ENCODE measurements at places on chromosomes 13 and 19.

GRCh38 chr19:6516659-6517291 lies 14.1 kb upstream of the TNFSF9 start:
- DNase-seq = peak; percentile 87

- DNase-seq = no peak
Measured at GRCh38 chr19:9043524-9043923, 33.3 kb upstream of the MUC16 start.

GRCh38 chr13:21364357-21364756 lies 94.7 kb downstream of the ZDHHC20 start:
- no peak for DNase-seq

DNA sequence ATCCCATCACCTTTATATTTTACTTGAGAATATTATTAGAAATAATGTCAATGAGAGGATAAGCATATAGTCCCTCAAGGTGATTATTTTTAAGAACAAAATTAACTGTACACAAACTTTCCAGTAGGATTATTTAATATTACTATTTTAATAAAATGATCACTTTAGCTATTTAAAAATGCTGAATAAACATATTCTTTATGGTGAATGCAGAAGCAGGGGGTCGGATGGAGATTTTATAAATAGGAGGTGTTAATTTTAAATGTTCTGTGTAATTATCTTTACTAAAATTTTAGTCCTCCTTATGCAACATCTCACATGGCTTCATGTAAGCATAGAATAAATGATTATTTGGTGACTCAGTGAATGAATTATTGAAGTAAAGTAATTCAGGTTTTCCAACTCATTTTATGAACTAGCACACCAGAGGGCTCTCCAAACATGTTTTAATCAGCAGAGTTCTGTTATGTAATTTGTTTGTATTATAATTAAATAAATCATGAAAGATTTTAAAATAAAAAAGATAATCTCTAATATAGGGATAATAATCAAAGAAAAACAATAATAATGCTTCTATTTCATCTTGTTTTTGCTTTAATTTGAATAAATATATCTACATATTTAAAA lies 1635.2 kb downstream of the EFNB2 start:
- no peak for DNase-seq

DNA sequence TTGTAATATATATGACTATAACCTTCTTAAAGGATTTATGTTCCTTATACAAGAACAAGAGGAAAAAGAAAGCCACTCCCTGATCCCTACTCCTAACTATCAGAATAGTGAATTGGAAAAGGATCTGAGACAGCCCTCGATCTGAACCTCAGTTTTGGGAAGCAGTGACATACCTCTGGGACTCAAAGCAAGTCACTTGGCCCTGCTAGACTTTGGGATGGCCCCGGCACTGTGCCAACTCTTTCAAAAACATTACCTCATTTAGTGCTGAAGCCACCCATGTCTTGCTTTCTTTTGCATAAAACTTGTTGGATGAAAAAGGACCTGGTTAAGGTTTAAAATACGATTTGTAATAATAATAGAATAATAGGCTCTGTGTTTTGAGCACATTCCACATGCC lies 447.3 kb downstream of the FGF9 start:
- no peak for DNase-seq

- DNase-seq = no peak
Measured at GRCh38 chr13:85013006-85013405, 786.2 kb downstream of the SLITRK6 start.

DNA sequence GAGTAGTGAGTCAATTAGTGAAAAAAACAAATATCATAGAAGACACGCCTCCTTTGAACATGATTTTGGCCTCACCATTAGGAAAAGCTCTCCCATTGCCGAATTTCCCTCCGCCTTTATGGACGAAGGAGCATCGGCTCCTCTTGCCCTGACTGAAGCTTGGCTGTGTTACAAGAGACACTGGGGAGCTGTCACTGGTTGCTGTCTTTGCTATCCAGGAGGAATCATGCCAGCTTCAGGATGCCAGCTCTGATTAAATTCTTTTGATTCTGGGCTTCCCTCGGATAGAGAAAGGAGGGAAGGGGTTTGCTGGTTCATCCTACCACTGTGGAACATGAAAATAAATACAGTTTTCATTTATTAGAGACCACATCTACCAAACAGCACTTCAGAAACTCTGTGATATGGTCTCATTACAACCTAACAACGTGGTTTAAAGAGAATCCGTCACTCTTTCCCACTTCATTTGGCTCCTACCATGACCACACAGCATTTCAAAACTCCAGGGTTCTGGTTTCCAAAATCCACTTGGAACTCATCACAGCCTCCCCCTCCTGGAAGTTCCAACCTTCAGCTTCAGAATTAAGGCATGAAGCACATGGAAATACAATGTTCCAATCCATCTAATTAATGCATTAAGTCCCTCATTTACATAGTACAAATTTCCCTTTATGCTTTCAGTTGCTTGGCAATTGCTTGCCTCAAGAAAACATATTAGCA lies 446.0 kb downstream of the EFNB2 start:
- DNase-seq = no peak

- DNase-seq = peak; percentile 81
Measured at GRCh38 chr19:17311455-17312188, 2.3 kb downstream of the DDA1 start.

DNA sequence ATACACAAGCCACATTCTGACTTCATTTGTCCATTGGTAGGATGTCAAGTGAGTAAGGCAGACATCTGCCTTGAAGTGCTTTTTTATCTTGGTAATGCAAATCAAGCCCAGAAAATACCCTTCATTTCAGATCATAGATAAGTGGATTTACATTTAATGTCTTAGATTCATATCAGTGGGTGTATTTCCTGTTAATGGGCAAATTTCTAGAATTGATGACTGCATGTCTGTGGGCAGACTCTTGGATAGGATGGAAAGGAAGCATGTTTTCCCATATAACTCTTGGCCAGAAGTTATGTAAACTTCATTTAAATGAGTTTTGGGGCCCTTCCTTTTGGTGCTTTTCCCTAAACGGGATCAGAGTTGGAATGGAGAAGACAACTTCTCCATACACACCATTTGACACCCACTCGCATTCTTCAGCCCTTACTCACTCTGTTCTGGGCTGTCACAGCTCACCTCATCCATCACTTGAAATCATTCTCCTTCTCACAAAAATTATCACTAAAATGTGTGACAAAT lies 154.6 kb downstream of the FLT1 start:
- no peak for DNase-seq

DNA sequence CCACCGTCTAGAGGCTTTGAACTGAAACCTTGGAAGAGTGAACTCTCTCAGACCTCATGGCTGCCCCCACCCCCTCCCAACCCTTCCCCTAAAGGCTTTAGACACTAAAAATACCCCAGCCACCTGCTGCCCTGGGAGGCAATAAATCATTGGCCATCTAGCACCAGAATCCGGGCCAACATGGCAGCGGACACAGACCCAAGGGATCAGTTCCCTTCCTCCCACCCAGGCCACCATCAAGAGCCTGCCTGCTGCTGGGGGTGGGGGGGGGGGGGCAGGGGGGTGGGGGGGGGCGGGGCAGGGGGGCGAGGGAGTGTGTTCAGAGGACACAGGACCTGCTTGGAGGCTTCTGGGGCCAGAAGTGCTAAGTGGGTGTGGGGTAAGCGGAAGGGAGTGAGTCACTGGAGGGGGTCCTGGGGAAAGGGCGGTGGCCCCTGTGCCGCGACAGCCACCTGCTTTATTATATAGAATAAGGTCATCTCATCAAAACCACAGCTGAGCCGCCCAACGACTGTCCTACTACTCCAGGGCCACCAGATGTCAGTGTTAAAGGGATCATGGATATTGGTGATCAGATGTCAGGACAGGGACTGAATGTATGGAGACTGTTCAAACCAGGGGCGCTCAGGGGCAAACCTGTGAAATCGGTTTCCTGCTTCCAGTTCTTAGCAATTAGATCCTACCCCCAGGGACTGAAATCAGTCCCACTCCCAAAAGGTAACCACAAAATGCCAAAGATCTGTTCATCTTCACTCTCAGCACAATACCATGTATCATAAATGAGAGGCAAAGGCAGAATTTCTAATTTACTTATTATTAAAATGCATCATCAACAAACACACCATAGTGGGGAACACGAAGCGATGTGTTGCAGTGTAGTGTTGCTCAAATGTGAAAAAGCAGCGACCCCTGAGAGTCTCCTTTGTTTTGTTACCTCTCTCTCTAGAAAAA lies 24.3 kb downstream of the ARL11 start:
- peak; percentile 29 for DNase-seq

Data from ACHN (cell line).